ENCODE measurements at places on chromosomes 11 and 22.

GRCh38 chr11:122796128-122796717 lies 42.1 kb upstream of the CRTAM start:
- peak; percentile 3 for DNase-seq

GRCh38 chr22:40535642-40536041 lies 100.9 kb downstream of the MRTFA start:
- no peak for DNase-seq

- DNase-seq, result no peak
Observed at GRCh38 chr22:29478326-29479276, 1.4 kb upstream of the NEFH start.

- DNase-seq, result no peak
Observed at GRCh38 chr11:43756575-43756974, 76.0 kb downstream of the HSD17B12 start.

DNA sequence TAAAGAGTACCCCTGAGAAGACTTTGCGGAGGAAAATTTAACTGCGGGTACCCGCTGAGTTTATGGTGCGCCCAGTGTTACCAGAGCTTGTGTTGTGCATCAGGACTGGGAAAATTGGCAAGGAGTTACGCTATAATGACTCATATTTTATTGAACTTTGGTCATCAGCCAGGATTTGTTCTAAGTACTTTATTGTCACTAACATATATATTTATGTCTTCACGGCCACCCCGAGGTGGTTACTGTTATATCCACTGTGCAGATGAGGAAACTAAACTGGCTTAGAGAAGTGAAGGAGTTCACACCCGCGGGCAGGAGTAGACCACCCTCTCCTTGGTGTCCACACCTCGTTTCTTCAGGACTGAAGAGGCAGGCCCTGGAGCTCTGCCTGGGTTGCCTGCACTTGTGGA lies 667 bp downstream of the ACCS start:
- no peak for DNase-seq

DNA sequence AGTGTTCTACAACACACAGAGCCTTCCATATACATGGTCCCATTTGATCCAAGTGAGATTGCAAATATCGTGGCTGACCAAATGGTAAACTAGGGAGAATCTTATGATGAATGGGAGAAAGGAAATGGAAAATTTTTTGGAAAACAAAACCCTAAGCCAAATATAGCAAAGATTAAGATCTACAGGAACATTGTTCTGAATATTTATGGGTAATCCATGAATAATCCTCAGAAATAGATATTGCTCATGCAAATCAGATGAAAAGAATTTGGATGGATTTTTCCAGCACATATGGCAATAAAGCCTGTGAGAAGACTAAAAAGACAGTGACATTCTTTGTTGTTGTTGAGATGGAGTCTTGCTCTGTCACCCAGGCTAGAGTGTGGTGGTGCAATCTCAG lies 21.7 kb upstream of the PRDM10 start:
- no peak for DNase-seq

GRCh38 chr11:102121329-102121728 lies 11.1 kb downstream of the YAP1 start:
- DNase-seq, result no peak

- no peak for DNase-seq
Observed at GRCh38 chr22:24810043-24810749, 4.2 kb downstream of the SGSM1 start.

DNA sequence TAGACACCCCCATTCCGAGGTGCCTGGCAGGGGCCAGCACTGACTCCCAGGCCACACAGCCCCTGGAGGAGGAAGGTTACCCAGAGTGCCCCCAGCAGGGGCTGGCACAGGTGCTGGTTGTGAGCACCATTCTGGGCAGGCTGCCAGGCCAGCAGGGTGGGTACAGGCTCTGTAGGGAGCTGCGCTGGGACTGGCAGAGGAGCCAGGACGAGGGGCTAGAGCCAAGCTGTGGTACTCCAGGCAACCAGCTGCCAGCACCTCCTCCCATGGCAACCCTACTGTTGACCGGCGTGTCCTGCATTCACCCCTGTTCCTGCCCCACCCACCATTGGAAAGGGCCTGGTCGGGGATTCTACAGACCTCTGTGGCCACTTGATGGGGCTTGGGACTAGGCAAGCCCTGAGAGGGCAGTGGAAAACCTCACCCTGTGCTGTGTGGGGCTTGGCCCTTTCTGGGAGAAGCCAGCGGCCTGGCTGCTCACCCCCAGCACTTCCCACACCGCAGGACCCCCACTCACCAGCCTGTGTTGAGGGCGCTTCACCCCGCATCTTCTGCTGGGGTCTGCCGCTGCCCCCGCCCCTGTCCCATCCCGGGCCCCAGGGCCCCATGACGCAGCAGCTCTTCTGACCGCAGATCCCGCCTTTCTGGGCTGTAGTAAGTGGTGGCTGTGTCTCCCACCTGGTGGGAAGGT lies 1.9 kb downstream of the CLDN5 start:
- no peak for DNase-seq

- DNase-seq, result no peak
Observed at GRCh38 chr11:76935042-76935441, 74.3 kb downstream of the ACER3 start.

GRCh38 chr11:126340960-126341606 lies 14.4 kb upstream of the ST3GAL4 start:
- DNase-seq, result no peak

DNA sequence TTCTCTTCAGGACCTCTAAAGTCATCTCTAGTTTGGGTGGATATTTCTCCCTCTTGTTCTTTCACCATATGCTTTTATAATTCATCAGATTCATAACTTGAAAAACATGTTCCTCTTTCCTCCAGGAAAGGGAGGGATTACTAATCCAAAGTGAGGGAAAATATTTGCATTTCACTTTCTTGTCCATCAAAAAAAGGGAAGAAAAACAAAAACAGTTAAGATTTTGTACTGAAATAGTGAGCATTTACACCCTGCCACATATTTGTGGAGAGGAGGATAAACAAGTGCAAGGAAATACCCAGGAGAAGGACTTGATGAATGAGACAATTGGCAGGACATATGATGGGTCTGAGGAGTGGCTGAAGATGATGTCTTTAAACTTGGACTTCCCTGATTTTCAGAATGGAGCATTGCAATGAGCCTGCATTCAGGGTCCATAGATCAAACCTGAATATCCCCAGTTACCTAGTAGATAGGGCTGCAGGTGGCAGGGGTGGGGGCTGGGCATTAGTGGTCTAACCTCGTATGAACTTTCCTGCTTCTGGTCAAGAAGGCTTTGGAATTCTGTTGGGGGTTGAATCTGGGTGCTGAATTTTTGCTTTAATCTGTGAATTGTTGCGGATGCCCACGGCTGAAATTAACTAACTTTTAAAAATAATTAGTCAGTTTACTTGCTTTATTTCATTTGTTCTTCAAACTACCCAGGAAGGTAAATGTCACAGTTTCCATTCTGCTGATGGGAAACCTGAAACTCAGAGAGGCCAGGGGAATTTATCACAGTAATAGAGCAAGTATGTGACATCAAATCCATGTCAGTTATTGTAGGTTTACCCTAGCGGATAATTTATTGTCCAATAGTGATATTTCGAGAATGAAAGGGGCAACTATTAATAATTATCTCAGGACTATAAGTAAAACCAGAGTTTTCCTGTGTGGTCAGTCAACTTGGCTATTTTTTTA lies 36.9 kb upstream of the TMEM123 start:
- no peak for DNase-seq

GRCh38 chr22:20083157-20083890 lies 3.3 kb downstream of the DGCR8 start:
- no peak for DNase-seq

DNA sequence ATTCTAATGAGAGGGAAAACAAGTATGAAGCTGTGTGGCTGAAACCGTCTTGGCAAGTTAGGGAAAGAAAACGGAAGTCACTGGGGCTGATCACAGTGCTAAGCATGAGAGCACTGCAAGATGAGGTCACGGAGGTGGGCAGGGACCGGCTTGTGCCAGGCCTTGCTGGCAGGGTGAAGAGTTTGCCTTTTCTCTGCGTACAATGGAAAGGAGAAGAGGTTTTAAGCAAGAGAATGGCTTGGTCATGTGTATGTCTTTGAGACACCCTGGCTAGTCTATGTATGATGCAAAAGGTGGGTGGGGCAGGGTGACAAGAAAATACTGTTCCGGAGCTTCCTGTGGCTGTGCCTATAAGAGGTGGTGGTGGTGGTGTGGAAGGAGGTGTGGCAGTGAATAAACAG lies 567.9 kb downstream of the NTM start:
- DNase-seq, result no peak

DNA sequence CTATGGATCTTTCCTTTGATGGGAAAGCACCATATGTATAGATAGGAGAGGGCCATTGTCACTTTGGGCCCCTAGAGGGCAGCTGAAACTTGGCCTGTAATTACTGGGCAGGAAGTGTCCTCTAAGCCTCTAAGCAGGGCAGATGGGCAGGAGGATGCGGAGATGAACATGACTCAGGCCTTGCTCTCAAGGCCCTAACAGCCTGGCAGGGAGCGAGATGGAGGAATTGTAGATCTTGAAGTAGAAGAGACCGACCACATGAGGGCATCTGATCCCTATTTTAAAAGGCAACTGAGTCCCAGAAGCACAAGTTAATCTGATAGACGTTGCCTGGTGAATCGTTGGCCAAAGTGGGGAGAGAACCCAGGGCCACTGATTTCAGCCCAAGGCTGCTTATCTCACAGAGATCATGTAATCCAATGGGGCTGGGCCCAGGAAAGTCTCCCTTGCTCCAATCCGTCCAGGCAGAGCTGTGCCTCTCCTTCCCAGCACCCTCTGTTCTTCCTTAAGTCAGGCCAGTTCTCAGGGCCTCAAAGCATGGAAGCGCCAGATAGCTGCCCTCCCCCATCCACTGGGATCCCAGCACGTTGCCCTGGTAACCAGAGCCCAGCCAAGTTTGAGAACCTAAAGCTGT lies 2.5 kb upstream of the SEPTIN3 start:
- DNase-seq, result no peak

DNA sequence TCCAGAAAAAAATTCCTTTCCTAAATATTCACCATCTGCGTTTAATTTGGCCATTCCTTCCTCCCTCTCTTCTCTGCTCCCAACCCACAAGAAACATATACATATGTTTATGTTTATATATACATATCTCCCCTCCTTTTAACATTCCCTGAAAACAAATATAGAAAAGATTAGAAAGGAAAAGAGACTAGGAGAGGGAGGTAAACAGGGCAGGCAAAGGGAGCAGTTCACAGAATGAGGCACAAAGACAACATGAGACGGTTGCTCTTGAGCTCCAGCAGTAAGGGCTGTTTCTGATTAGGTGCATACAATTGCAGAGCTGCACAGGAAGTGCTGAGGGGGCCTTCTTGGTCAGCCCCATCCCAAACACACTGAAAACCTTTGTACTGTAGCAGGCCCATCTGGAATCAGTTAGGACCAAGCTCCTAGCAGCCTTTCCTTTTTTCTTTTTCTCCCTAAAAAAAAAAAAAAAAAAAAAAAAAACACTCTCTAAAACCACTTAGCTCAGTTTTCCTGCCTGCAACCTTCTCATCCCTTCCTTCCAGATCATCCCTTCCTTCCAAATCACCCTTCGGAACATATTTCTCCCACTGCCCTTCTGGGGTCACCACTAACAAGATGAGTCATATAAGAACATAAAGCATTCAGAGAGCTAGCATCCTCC lies 57.0 kb downstream of the RBFOX2 start:
- DNase-seq, result no peak

- no peak for DNase-seq
Observed at GRCh38 chr22:38413085-38414008, 41.7 kb downstream of the KCNJ4 start.

GRCh38 chr11:57668434-57668782 lies 494 bp downstream of the ZDHHC5 start:
- DNase-seq, result no peak

DNA sequence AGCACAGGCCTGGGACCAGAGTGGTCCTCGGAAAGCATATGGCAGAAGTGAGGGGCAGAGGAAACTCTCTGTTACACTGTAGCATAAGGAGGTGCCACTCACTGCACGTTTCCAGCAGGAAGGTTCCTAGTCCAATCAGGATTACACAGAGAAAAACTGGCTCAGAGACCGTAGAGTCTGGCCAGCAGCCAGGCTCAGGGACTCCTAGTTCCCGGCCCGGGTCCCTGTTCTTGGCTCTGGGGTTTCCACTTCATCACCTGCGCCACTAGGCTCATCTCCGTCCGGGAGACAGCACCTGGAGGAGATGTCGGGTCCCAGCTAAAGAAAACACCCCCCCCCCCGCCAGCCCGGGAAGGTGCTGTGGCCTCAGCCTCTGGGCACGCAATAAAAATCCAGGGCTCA lies 1.1 kb downstream of the TTLL12 start:
- no peak for DNase-seq

DNA sequence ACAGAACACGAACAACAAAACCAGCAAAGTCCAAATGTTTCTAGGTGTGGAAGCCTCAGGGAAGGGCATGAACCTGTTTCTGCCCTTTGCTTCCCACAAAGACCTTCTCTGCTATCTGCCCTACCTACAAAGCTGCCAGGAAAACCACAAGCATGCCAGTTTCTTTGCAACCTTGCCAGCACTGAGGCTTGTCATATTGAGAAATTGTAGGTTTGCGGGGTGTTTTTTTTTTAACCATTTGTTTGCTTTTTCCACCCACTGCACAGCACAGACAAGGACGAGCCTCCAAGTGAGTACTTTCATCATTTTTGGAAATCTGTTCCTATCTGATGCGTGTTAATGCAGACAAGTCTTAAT lies 12.8 kb downstream of the PARVG start:
- no peak for DNase-seq

GRCh38 chr11:33000181-33000580 lies 15.5 kb upstream of the DEPDC7 start:
- DNase-seq, result no peak

All from stimulated activated CD4-positive, alpha-beta T cell treated with anti-CD3 and anti-CD28 coated beads, Interleukin-1b, Interleukin-23, amount 100 ng/mL, for 1 hour (primary cell).